ENCODE measurements at places on chromosomes 13 and 19. TPM values are rescaled to one million over a fixed set of nuclear protein-coding genes. Genes with fewer than 3 reads are reported as not detected.
A peak's percentile ranks its signal among the peaks of the same experiment; 100 is the strongest.

The ZNF420 gene
- 8.7 TPM for total RNA-seq

The IFNL1 gene
- not detected for total RNA-seq

GRCh38 chr19:49210108-49210900, 52.7 kb downstream of the TRPM4 start:
- no peaks in the 10 kb centered on the region for H3K27me3 ChIP-seq
- DNase-seq: peak; percentile 52
- peaks cover 22% of the 10 kb centered on the region for H3K36me3 ChIP-seq
- no peaks in the 10 kb centered on the region for H3K4me1 ChIP-seq
- no peak overlapping the region for H3K27ac ChIP-seq

- peak; percentile 85 for DNase-seq
- H3K27ac ChIP-seq: no peak overlapping the region
- H3K4me3 ChIP-seq: peak overlapping the region; percentile 45
- H3K4me1 ChIP-seq: no peaks in the 10 kb centered on the region
- H3K27me3 ChIP-seq: peaks cover 22% of the 10 kb centered on the region
- H3K36me3 ChIP-seq: no peaks in the 10 kb centered on the region
These were observed 6.8 kb upstream of the ARRDC2 start for GRCh38 chr19:18000915-18001776.

- peak; percentile 29 for DNase-seq
- no peak overlapping the region for H3K27ac ChIP-seq
- no peak overlapping the region for H3K4me3 ChIP-seq
- H3K36me3 ChIP-seq: no peaks in the 10 kb centered on the region
- H3K4me1 ChIP-seq: no peaks in the 10 kb centered on the region
These were observed 193.6 kb downstream of the RAP2A start for GRCh38 chr13:97627566-97627965.

- H3K27ac ChIP-seq: no peak overlapping the region
- no peaks in the 10 kb centered on the region for H3K4me1 ChIP-seq
- H3K4me3 ChIP-seq: no peak overlapping the region
- no peak for DNase-seq
These were observed 60.5 kb downstream of the PARP4 start for GRCh38 chr13:24452044-24452443.

- no peak overlapping the region for H3K4me3 ChIP-seq
- no peaks in the 10 kb centered on the region for H3K27me3 ChIP-seq
- H3K4me1 ChIP-seq: no peaks in the 10 kb centered on the region
- H3K36me3 ChIP-seq: no peaks in the 10 kb centered on the region
These were observed 21.7 kb upstream of the RXFP2 start for GRCh38 chr13:31717583-31717982.

DNA sequence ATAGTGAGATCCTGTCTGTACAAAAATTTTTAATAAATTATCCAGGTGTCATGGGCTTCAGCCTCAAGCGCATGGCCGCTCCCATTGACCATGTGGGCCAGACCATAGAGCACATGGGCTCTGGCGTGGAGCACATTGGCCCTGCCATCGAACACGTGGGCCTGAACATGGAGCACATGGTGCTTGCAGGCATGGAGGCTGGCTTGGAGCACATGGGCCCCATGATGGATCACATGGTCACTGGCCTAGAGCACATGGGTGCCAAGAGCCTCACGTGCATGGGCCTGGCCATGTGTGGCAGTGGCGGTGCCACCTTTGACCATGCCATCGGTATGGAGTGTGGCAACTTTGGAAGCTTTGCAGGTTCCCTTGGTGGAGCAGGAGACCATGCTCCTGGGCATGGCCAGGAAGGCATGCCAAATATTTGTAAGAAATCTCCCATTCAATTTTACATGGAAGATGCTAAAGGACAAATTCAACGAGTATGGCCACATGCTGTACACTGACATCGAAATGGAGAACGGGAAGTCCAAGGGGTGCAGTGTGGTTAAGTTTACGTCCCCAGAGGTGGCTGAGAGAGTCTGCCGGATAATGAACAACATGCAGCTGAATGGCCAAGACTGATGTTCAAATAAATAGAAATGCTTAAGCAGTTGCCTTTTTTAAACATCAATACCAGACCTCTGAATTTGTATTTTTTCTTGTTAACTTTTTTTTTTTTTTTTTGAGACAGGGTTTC, 21.3 kb upstream of the SLC1A5 start:
- H3K27me3 ChIP-seq: no peaks in the 10 kb centered on the region
- DNase-seq: no peak
- H3K27ac ChIP-seq: no peak overlapping the region
- H3K4me1 ChIP-seq: no peaks in the 10 kb centered on the region
- H3K36me3 ChIP-seq: no peaks in the 10 kb centered on the region
- H3K4me3 ChIP-seq: no peak overlapping the region

DNA sequence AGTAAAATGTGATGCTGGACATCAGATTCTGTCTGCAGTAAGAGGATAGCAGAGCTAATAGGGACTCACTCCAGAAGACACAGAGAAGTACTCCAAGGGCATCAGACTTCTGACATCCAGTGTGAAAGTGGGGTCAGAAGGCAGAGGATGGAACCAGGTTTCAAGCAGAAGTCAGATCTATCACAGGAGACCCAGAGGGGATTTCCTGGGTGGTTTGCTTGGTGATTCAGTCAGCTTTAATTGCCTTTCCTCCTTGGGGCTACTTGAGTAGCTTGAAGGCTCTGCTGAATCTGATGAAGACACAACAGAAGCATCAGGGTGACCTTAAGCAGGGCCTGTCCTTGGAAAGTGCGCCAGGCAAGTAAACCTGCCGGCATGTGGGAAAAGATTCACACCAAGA, 300.6 kb downstream of the COG6 start:
- H3K36me3 ChIP-seq: no peaks in the 10 kb centered on the region
- peaks cover 6% of the 10 kb centered on the region for H3K4me1 ChIP-seq
- no peak for DNase-seq
- no peak overlapping the region for H3K4me3 ChIP-seq
- H3K27ac ChIP-seq: no peak overlapping the region

- no peak overlapping the region for H3K4me3 ChIP-seq
- H3K27me3 ChIP-seq: peaks cover 7% of the 10 kb centered on the region
- no peak for DNase-seq
- no peaks in the 10 kb centered on the region for H3K36me3 ChIP-seq
- no peak overlapping the region for H3K27ac ChIP-seq
These were observed 37.7 kb downstream of the LHFPL6 start for GRCh38 chr13:39565036-39565949.

- no peaks in the 10 kb centered on the region for H3K36me3 ChIP-seq
- H3K27me3 ChIP-seq: no peaks in the 10 kb centered on the region
- H3K27ac ChIP-seq: no peak overlapping the region
- no peak for DNase-seq
- no peak overlapping the region for H3K4me3 ChIP-seq
- no peaks in the 10 kb centered on the region for H3K4me1 ChIP-seq
These were observed 497.7 kb downstream of the MYO16 start for GRCh38 chr13:109126891-109127641.

- H3K4me3 ChIP-seq: no peak overlapping the region
- DNase-seq: no peak
- H3K27me3 ChIP-seq: no peaks in the 10 kb centered on the region
- peaks cover 10% of the 10 kb centered on the region for H3K36me3 ChIP-seq
- H3K4me1 ChIP-seq: no peaks in the 10 kb centered on the region
- H3K27ac ChIP-seq: no peak overlapping the region
These were observed 15.7 kb upstream of the PIK3R2 start for GRCh38 chr19:18137242-18137641.

DNA sequence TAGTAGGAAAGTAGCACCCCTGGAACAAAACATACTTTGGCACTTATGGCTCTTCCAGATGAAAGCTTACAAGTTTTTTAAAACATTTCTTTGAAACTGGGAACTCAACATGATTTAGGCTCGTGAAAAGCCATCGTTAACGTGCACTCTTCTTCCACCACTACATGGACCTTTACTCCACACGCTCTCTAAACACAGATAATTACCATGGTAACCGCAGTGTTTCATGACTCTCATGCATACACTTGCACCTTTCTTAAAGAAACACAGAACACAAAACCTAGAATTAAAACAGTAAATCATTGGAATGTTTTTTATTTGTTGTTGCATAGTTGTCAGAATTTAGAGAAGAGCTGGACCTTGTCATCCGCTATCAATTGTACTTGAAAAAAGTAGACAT, 154.3 kb downstream of the FGF9 start:
- H3K36me3 ChIP-seq: no peaks in the 10 kb centered on the region
- no peaks in the 10 kb centered on the region for H3K4me1 ChIP-seq
- DNase-seq: no peak
- H3K27ac ChIP-seq: no peak overlapping the region
- H3K4me3 ChIP-seq: no peak overlapping the region
- H3K27me3 ChIP-seq: no peaks in the 10 kb centered on the region

- no peaks in the 10 kb centered on the region for H3K27me3 ChIP-seq
- DNase-seq: no peak
- no peaks in the 10 kb centered on the region for H3K36me3 ChIP-seq
- peaks cover 34% of the 10 kb centered on the region for H3K4me1 ChIP-seq
These were observed 67.1 kb downstream of the LRCH1 start for GRCh38 chr13:46620029-46620428.

- no peak overlapping the region for H3K4me3 ChIP-seq
- peaks cover 11% of the 10 kb centered on the region for H3K4me1 ChIP-seq
- H3K27me3 ChIP-seq: no peaks in the 10 kb centered on the region
- H3K36me3 ChIP-seq: no peaks in the 10 kb centered on the region
- DNase-seq: no peak
These were observed 1222.6 kb downstream of the EFNB2 start for GRCh38 chr13:105312906-105313305.

DNA sequence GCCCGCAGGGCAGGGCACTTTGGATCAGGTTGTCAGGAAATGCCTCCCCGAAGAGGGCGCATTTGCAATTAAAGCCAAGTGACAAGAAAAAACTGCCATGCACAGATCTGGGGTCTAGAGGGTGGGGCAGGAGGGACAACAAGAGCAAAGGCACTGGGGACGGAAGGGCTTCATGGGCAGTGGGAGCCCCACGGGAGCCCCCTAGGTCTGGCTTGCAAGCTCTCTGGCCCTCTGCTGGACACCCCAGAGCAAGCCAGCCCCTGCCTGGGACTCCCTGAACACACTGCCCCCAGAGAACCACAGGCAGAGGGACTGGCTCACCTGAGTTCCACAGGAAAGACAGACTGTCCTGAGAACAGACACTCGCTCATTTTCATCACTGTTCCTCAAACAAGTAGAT, 30.2 kb upstream of the C19orf12 start:
- H3K27ac ChIP-seq: no peak overlapping the region
- no peaks in the 10 kb centered on the region for H3K36me3 ChIP-seq
- H3K4me3 ChIP-seq: no peak overlapping the region
- H3K4me1 ChIP-seq: no peaks in the 10 kb centered on the region
- H3K27me3 ChIP-seq: no peaks in the 10 kb centered on the region

All from cardiac muscle cell (in vitro differentiated cells and primary cell).